ENCODE measurements at places on chromosomes 3 and 15.

- peak; percentile 72 for DNase-seq
Measured at GRCh38 chr3:11434017-11434526, 161.9 kb downstream of the ATG7 start.

DNA sequence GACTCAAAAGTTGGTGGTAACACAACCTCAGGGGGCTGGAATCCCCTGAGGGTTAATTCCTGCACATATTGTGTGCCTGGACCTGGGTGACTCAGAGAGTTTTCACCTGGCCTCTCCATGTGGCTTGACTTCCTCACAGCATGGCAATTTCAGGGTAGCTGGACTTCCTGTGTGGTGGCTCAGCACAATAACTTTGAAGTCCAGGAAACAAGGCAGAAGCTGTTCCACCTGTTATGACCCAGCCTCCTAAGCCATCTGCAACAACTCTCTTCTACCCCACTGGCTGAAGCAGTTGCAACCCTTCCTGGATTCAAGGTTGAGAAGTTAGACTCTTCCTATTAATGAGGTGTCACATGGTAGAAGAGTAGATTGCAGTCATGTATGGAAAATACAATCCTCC, 58.4 kb downstream of the EDEM1 start:
- DNase-seq: no peak

GRCh38 chr15:90095521-90095959, 6.7 kb downstream of the IDH2 start:
- no peak for DNase-seq

DNA sequence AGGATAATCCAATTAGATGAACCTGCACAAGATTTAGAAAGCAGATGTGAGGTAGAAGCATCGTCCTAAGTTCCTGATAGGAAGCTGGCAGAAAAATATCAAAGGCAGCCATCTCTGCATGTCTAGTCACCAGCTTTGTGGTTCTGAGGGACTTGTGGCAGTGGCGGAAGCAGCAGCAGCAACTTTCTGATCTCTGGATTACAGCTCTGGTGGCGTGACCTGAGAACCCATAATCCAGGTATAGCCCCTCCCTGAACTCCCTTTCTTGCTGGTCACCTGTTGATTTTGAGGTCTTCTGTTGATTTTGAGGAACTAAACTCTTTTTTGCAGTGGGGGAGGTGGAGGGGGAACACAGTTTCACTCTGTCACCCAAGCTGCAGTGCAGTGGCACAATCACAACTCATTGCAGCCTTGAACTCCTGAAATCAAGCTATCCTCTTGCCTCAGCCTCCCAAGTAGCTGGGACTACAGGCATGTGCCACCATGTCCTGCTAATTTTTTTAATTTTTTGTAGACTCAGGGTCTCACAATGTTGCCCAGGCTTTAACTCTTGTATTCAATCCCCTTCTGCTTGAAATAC, 7.9 kb downstream of the FSIP1 start:
- DNase-seq: no peak

GRCh38 chr15:67104510-67104909, 39.1 kb downstream of the SMAD3 start:
- no peak for DNase-seq

DNA sequence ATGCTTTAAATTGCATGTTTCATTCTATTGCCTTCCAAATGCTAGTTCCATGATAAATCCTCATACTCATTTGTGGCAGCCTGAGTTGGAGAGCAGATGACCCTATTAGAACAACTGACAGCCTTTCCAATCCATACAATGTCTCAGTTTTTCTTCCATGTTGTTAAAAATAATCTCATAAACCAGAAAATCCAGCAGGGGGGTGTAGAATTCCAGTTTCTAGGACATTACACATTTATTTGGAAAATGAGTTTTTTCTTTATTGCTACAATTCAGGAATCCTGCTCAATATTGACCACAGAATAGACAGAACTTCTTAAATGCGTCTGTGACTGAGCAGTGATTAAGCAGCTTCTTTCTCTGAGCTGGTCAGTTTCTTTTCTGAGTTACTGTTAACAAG, 174.2 kb upstream of the ATP10A start:
- DNase-seq: no peak

GRCh38 chr3:160564258-160564911, 986 bp downstream of the KPNA4 start:
- no peak for DNase-seq

GRCh38 chr3:9649791-9650521, 651 bp downstream of the MTMR14 start:
- no peak for DNase-seq

- no peak for DNase-seq
Measured at GRCh38 chr3:133578548-133579191, 5.2 kb downstream of the CDV3 start.

DNA sequence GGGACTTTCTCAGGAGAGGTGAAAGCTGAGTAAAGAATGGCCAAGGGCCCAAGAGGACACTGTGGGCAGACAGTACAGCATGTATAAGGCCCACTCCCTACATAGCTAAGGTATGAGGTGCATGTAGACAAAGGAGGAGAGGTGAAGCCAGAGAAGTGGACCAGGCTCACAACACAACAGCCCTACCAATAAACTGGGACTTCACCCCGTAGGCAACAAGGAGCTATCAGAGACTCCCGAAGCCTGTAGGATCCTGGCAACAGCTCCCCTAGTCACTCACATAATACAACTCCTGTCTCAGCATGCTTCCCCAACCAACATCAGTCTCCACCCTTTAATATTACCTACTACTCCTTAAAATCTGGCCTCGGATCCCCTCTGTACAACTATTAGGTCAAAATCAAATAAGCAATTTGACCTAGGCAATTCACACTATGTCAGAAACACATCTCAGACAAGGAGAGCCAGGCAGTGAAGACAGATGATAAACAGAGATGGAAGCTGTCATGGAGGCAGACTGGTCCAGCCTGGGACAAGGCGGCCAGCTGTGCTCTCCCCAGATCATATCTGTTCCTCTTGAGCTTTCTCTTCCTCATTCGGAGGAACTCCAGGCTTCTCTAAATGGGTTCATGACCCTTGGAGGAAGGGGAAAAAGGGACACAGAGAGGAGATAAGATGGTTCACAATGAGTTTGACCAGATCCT, 1.4 kb downstream of the XXYLT1 start:
- DNase-seq: no peak

- no peak for DNase-seq
Measured at GRCh38 chr15:55060836-55061235, 135.9 kb downstream of the RSL24D1 start.

DNA sequence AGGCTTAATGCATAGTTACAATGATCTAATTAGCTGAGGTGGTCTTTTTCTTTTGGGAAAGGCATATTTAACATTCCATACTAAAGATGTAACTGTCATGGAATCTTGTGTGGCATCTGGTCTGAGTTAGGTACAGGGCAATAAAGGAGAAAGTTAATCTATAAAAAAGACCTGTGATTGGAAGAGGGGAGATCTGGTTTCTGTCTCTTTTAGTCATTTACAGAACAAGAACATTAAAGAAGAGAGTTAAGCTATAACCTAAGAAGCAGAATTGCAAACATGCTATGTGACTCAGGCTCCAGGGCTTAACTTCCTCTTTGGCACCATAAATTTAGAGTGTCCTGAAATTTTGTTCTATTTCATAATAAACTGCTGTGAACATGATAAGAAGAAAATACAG, 47.2 kb upstream of the MME start:
- DNase-seq: no peak

- no peak for DNase-seq
Measured at GRCh38 chr3:36403661-36404060, 23.4 kb downstream of the STAC start.
